Vagina (tissue), 2 donors: ENCODE measurements at places on chromosomes 5 and 9. TPM values are rescaled to one million over a fixed set of nuclear protein-coding genes. Genes with fewer than 3 reads are reported as not detected.

Gene GTF2H2
- total RNA-seq: 10.8 TPM

Gene NDST1
- total RNA-seq: 73.9 TPM

Gene CFAP77
- not detected for total RNA-seq

Gene FCN2
- not detected for total RNA-seq

- no peak overlapping the region for H3K27ac ChIP-seq
- no peaks in the 10 kb centered on the region for H3K36me3 ChIP-seq
- H3K4me1 ChIP-seq: no peaks in the 10 kb centered on the region
Observed at GRCh38 chr9:69946800-69947437, 96.7 kb upstream of the MAMDC2 start.

DNA sequence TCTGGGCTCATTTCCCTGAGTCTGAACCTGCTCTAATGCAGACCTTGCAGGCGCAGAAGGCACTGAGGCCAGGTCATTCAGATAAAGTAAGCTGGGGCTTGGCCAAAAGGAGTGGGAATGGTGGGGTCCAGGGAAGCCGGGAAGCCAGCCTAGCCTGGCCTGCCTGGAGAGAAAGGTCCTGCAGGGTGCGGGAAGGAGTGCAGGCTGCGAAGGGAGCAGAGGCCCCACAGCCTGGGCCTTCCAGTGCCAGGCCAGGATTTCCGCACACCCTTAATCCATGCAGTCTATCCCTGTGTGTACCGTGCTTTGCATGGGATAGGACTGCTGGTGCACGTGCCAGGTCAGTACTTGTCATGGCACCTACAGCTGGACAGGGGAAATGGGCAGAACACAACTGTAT is 3.6 kb upstream of the STING1 start:
- peaks cover 21% of the 10 kb centered on the region for H3K4me1 ChIP-seq
- H3K27ac ChIP-seq: no peak overlapping the region

DNA sequence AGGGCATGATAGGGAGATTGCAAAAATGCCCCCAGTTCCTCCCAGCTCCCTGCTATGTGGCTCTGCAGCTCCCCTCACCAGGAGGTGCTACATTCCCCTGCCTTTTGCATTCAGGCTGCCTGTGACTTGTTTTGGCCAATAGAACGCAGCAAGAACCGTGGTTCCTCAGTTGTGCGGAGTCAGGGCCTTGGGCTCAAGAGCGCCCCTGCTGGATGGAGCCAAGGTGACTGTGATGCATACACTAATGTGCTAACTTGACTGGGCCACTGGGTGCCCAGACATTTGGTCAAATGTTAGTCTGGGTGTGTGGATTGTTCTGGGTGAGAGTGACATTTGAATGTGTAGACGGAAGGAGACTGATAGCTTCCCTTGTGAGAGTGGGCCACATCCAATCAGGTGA is 123.3 kb upstream of the MVB12B start:
- no peaks in the 10 kb centered on the region for H3K27me3 ChIP-seq
- no peak overlapping the region for H3K27ac ChIP-seq
- no peak for DNase-seq
- no peaks in the 10 kb centered on the region for H3K4me1 ChIP-seq

DNA sequence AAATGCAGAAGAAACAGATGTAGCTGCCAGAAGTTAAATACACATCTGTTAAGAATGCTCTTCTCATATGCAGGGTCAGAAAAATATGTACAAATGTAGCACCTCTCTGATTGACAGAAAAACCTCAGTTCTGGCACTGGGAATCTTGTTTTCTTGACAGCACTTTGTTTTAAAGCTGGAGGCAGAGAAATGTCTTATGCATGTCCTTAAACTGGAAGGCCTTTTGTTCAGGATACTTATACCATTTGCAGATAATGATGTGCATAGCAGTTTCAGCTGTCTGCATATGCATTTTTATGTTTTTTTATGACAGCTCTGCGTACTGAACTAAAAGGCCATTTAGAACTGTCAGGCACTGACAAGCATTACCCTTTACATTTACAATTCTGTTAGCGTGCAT is 567.9 kb downstream of the EBF1 start:
- H3K4me3 ChIP-seq: no peak overlapping the region
- H3K36me3 ChIP-seq: no peaks in the 10 kb centered on the region
- no peaks in the 10 kb centered on the region for H3K27me3 ChIP-seq

GRCh38 chr9:133814586-133815208 is 76.5 kb upstream of the SARDH start:
- no peak overlapping the region for H3K4me3 ChIP-seq
- no peak overlapping the region for H3K27ac ChIP-seq
- no peaks in the 10 kb centered on the region for H3K27me3 ChIP-seq
- no peaks in the 10 kb centered on the region for H3K4me1 ChIP-seq

DNA sequence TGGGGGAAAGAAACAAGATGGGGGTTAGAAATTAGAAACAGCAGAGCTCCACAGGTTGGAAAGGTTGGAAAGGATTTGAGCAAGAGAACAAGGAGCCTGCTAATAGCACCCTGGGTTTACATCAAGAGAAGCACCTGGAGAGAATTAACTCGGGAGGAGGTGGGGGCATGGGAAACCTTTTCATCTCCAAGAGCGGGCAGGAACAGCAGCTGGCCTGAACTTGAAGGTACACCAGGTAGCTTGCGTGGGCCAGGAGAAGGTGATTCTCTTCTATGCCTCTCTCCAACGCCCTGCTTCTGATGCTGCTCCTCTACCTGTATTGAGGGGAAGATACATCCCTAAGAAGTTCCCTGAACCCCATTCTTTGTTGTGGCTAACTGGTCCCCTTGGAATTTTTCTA is 37.1 kb upstream of the GLRX start:
- H3K36me3 ChIP-seq: no peaks in the 10 kb centered on the region
- H3K4me1 ChIP-seq: peaks cover 78% of the 10 kb centered on the region
- no peak for DNase-seq
- H3K27me3 ChIP-seq: no peaks in the 10 kb centered on the region

- no peak overlapping the region for H3K4me3 ChIP-seq
- DNase-seq: no peak
- no peaks in the 10 kb centered on the region for H3K27me3 ChIP-seq
- H3K36me3 ChIP-seq: no peaks in the 10 kb centered on the region
- no peak overlapping the region for H3K27ac ChIP-seq
- H3K4me1 ChIP-seq: no peaks in the 10 kb centered on the region
Observed at GRCh38 chr5:40486437-40487275, 193.1 kb upstream of the PTGER4 start.

- no peak overlapping the region for H3K4me3 ChIP-seq
- H3K4me1 ChIP-seq: no peaks in the 10 kb centered on the region
- no peaks in the 10 kb centered on the region for H3K27me3 ChIP-seq
- H3K27ac ChIP-seq: no peak overlapping the region
Observed at GRCh38 chr5:60809891-60810425, 34.1 kb downstream of the ELOVL7 start.

- DNase-seq: no peak
- H3K27ac ChIP-seq: no peak overlapping the region
- H3K4me1 ChIP-seq: peaks cover 13% of the 10 kb centered on the region
- no peaks in the 10 kb centered on the region for H3K27me3 ChIP-seq
Observed at GRCh38 chr5:124858612-124859011, 112.2 kb upstream of the ZNF608 start.

- no peak overlapping the region for H3K4me3 ChIP-seq
- no peaks in the 10 kb centered on the region for H3K27me3 ChIP-seq
- H3K27ac ChIP-seq: no peak overlapping the region
- peaks cover 22% of the 10 kb centered on the region for H3K4me1 ChIP-seq
- no peaks in the 10 kb centered on the region for H3K36me3 ChIP-seq
Observed at GRCh38 chr5:171984748-171985419, 21.6 kb downstream of the FBXW11 start.

DNA sequence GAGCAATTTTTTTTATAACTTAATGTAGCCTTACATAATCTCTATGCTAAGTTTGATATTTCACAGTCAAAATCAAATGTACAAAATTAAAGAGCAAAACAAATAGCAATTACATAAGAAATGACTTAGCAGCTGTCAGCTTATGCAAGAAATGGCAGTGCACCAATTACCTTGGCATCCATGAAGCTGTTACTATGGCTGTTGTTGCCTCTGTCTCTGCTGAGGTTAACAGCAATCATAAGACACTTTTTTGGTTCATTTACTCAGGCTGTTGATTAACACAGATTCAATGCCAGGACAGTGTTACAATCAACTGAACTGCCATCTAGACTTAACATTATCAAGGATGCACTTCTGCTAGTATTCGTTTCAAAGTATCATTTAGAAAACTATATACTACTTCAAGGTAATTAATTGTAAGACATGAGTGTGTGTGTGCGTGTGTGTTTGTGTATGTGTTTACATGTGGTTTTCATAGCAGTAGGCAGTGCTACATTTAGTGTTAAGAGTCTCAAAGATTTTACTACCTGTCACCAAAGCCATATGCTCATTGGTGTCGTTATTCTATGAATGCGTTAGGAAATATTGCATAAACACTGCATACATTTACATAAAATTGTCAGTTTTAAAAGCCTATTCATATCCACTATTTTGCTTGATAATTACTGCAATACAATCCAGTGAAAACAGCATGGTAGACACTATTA is 1084.2 kb upstream of the COX7C start:
- H3K4me3 ChIP-seq: no peak overlapping the region
- DNase-seq: no peak
- H3K27me3 ChIP-seq: no peaks in the 10 kb centered on the region
- H3K27ac ChIP-seq: no peak overlapping the region
- H3K4me1 ChIP-seq: no peaks in the 10 kb centered on the region

GRCh38 chr5:74643111-74643562 is 2.6 kb upstream of the ENC1 start:
- no peak for DNase-seq
- peaks cover 21% of the 10 kb centered on the region for H3K4me1 ChIP-seq
- no peak overlapping the region for H3K27ac ChIP-seq
- H3K4me3 ChIP-seq: no peak overlapping the region
- no peaks in the 10 kb centered on the region for H3K27me3 ChIP-seq

- H3K27me3 ChIP-seq: no peaks in the 10 kb centered on the region
- H3K36me3 ChIP-seq: no peaks in the 10 kb centered on the region
- DNase-seq: no peak
- no peak overlapping the region for H3K4me3 ChIP-seq
- H3K27ac ChIP-seq: no peak overlapping the region
Observed at GRCh38 chr5:77920359-77921058, 144.4 kb upstream of the TBCA start.

GRCh38 chr9:35423499-35423898 is 66.4 kb upstream of the RUSC2 start:
- DNase-seq: no peak
- H3K4me1 ChIP-seq: no peaks in the 10 kb centered on the region
- H3K27ac ChIP-seq: no peak overlapping the region

GRCh38 chr5:146641941-146642340 is 126.0 kb upstream of the GPR151 start:
- H3K36me3 ChIP-seq: no peaks in the 10 kb centered on the region
- H3K4me1 ChIP-seq: no peaks in the 10 kb centered on the region
- no peaks in the 10 kb centered on the region for H3K27me3 ChIP-seq
